ENCODE measurements at places on chromosomes 16 and 17.

GRCh38 chr17:44629314-44629713 lies 27.0 kb upstream of the MEIOC start:
- DNase-seq = no peak

GRCh38 chr16:27152801-27153200 lies 50.5 kb upstream of the KDM8 start:
- DNase-seq = no peak

GRCh38 chr17:8670421-8670820 lies 39.9 kb upstream of the MYH10 start:
- no peak for DNase-seq

DNA sequence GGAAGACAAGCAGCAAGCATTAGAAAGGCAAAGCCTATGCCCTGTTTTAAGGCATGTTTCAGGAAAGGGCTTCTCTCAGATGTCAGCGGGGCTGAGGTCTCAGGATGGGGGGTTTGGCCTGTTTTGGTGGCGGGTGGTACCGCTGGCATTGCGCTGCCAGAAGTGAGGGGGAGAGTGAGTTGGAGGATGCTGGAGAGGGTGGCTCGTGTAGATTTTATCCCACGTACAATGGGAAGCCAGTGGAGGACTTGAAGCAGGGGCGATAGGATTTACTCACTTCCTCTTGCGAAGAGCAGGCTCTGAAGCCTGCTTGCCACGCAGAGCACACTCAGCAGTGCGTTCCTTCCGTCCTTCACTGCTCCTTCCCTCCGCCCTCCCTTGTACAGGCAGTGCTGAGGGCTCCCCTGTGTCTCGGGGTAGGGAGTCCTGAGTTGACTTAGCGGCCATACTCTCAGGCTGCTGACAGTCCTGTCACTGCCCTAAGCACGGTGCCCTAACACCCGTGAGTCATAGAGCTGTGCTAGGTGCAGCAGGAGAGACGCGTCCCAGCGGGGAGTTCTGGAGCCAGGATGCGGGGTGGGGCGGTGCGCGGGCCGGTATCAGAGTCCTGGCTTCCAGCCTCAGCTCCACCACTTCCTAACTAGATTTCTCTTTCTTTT lies 113.1 kb downstream of the SNX29 start:
- no peak for DNase-seq

GRCh38 chr17:81384929-81385319 lies 10.3 kb upstream of the BAHCC1 start:
- no peak for DNase-seq

DNA sequence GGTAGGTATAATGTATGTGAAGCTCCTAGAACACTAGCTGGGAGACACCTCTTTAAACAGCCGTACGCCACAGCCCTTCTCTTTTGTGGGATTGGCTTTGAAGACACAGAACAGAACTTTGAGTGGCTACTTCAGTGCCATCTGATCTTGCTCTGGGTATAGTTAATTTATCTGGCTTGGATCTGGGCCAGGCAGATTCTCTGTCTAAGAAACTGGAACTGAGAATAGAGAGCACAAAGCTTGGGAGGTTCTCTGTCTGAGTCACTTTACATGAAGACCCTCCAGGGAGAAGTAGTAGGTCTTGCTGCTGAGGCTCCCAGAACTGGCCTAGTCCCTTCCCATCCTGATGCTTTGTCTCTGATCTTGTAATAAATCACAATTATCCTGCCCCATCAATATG lies 721.0 kb upstream of the KIF2B start:
- no peak for DNase-seq

- DNase-seq = no peak
Measured at GRCh38 chr17:79573196-79573896, 37.5 kb downstream of the RBFOX3 start.

DNA sequence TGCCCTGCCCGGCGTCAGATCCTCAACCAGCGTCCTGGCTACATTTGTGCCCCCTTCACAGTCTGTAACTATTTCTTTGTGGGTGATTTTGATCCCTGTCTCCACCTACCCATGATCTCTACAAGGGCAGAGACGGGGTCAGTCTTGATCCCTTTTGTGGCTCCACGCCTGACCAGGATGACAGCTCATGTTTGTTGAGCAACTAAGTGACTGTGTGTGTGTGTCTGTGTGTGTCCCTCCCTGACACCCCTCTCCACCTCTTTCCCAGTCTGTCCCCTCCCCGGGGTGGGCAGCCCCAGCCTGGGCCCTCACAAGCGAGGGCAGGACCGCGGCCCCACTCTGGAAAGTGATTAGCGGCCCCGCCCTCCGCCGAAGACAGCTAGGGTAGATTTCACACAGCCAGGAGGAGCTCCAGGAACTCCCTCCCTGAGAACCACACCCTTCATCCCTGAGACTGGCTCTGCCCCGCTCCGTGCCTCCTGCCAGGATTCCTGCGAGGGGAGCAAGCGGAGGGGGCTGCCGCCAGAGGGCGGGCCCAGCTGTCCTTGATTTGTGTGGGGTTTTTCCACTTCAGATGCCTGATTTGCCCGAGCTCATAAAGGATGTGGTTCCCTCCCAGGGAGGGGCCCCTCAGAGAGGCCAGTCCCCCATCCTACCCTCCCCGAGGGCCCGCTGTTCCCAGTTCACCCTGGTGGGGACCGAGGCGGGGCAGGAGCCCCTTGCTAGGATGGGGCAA lies 5.3 kb upstream of the HS3ST6 start:
- no peak for DNase-seq

DNA sequence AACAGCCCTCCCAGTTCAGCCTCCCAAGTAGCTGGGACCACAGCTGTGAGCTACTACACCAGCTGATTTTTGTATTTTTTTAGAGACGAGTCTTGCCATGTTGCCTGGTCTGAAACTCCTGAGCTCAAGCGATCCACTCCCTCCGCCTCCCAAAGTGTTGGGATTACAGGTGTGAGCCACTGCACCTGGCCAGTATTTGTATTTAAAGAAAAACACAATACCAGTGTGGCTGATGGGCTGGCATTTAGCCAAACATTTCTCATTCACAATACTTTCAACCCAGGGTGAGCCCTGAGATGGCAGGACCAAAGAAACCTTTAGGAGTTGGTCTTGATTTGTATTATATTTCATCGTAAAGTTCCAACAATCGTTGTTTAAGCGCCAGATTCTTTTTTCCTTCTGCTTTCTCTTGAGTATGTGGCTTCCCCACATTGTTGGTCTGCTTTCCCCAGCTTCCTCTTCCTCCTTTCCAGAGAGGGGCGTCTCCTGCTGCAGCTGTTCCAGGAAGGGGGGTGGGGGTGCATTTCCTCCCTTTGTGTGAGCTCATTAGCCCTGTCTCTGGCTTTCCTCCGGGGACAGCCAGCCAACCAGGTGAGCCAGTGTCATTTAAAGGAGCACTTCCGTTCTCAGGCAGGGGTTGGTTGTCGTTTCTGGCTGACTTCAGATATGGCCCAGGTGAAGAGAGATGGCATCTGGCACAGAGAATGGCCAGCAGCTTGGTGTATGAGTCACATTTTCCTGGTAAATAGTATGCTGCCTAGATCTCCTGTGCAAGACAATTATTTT lies 79.9 kb downstream of the GPRC5B start:
- peak; percentile 53 for DNase-seq

- no peak for DNase-seq
Measured at GRCh38 chr17:61087024-61087423, 312.6 kb upstream of the TBX2 start.

All from NCI-H1092 (cell line).